ENCODE measurements at places on chromosomes 16 and 17. TPM values are rescaled to one million over a fixed set of nuclear protein-coding genes. Genes with fewer than 3 reads are reported as not detected.

Gene KRTAP4-1
- not detected for total RNA-seq

Gene EVI2A
- 8.2 TPM for total RNA-seq

Gene CASKIN1
- total RNA-seq = 0.36 TPM

Gene OTOA
- 0.14 TPM for total RNA-seq

DNA sequence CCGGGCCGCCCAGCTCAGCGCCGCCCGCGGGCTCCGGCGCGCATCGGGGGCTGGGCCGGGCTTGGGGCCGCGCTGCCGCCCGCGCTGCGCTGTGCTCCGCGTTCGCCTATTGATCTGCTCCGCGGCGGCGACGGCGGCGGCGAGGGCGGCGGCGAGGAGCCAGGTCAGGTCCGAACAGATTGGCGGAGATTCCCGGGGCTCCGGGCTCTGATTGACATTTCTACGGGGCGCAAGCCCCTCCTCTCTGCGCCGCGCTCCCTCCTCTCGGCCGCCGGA is 559 bp downstream of the IRX3 start:
- peaks cover 100% of the 10 kb centered on the region for H3K27me3 ChIP-seq
- DNase-seq = no peak
- no peak overlapping the region for H3K27ac ChIP-seq
- peak overlapping the region; percentile 53 for H3K4me3 ChIP-seq
- H3K36me3 ChIP-seq = no peaks in the 10 kb centered on the region
- peaks cover 74% of the 10 kb centered on the region for H3K4me1 ChIP-seq

DNA sequence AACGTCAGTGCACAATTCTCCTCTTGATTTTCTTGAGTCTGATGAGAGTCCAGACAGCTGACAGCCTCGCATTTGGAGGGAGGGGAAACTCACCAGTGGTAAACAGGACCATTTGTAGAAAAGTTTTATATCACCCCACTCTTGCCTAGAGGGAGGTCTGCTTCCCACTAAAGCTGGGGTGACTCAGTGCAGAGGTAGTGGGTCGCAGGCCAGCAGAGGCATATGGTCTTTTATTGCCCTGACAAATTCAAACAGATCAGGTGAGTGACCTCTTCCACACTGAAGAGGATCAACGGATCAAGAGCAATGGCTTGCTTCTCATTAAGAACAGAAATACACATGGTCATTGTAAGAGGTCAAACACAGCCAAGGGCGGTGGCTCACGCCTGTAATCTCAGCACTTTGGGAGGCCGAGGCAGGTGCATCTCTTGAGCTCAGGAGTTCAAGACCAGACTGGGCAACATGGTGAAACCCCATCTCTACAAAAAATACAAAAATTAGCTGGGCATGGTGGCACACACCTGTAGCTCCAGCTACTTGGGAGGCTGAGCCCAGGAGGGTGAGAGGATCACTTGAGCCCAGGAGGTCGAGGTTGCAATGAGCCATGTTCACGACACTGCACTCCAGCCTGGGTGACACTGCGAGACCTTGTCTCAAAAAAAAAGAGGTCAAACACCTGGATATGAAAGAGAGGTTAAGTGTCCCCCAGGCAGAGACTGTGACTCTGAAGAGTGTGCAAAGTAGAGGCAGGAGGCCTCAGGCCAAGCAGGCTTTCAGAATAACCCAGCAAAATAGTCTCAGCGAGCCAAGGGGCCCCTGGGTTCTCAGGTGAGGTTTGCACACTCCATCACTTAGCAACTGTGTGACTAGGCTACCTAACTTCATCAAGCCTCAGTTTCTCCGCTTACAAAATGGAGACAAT is 56.5 kb upstream of the ERN1 start:
- no peaks in the 10 kb centered on the region for H3K27me3 ChIP-seq
- H3K4me1 ChIP-seq = no peaks in the 10 kb centered on the region
- no peak overlapping the region for H3K27ac ChIP-seq
- peaks cover 14% of the 10 kb centered on the region for H3K36me3 ChIP-seq

DNA sequence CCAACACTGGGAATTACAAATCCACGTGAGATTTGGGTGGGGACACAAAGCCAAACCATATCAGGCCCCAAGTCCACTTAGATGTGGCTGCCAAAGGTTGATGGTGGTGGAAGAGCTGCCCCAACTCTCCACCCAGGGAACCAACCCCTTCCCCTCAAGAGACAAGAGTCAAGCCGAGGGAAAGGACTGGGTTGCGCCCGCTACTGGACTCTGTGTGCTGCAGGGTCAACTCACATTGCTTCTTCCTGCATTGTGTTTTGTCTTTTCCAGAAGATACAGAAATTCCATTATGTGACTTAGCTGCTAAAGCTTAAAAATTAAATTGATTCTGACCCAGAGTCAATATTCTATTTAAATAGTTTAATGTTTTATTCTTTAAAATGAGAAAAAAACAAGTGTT is 58.5 kb downstream of the ADAMTS18 start:
- no peak overlapping the region for H3K4me3 ChIP-seq
- H3K27me3 ChIP-seq = no peaks in the 10 kb centered on the region
- no peaks in the 10 kb centered on the region for H3K4me1 ChIP-seq
- H3K27ac ChIP-seq = no peak overlapping the region

DNA sequence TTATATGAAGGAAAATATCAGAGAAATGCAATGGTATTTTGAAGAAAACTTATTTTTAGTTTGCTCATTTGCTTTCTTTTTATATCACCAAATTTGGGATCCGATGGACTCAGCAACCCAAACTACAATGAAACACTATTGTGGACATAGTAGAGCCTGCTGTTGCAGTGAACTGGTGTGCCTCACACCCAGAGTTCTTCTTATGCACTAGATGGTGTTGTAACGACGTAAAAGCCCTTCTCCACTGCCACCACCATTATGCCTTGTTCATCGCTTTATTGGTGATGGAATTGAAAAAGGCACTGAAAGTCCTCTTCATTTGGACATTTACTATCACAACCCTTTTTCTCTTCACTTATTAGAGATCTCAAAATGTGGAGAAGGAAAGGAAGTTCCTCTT is 381.3 kb downstream of the CDH8 start:
- H3K4me1 ChIP-seq = no peaks in the 10 kb centered on the region
- DNase-seq = no peak
- H3K36me3 ChIP-seq = no peaks in the 10 kb centered on the region

DNA sequence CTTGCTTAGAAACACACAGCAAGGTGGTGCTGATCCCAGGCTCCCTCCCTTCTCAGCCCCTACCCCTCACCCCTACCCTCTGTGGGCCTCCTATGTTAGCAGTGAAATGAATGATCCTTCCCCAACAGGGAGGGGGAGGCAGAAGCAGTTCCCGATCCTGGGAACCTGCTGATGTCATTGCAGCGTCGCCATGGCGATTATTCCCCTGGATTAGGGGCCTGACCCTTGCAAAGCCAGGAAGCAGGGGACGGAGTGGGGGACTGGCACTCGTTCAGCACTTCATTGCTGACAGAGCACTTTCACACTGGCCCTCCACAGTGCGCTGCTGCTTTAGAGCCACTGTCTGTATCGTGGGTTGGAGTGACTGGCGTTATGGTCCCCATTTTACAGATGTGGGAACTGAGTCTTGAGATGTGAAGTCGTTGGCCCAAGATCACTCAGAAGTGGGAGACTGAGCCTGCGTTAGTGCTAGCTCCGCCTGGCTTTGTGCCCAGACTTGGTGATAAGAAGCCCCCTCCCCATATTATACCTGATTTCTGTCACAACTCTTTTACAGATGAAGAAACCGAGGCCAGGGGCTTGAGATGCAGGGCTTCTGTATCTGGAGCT is 26.6 kb downstream of the LASP1 start:
- DNase-seq = no peak
- peak overlapping the region; percentile 67 for H3K27ac ChIP-seq
- no peaks in the 10 kb centered on the region for H3K27me3 ChIP-seq

DNA sequence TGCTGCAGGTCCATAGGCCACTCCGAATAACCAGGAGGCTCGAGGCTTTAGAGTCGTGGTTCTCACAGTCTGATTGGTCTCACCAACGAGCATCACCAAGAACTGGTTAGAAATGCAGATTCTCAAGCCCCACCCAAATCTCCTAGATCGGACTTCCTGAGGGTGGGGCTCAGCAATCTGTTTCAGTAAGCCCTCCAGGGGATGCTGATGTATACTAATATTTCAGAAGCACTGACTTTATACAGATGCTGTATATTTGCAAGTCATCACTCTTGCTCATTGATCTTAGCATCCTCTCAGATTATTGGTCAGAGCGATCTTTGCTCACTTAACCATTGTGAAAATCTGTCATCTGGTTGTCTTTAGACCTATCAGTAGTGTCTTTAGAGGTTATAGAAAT is 4.4 kb upstream of the VAC14 start:
- no peak overlapping the region for H3K4me3 ChIP-seq
- DNase-seq = no peak
- no peaks in the 10 kb centered on the region for H3K36me3 ChIP-seq
- peaks cover 2% of the 10 kb centered on the region for H3K4me1 ChIP-seq
- H3K27me3 ChIP-seq = peaks cover 24% of the 10 kb centered on the region

GRCh38 chr16:50836121-50836621 is 94.3 kb downstream of the CYLD start:
- no peaks in the 10 kb centered on the region for H3K36me3 ChIP-seq
- no peaks in the 10 kb centered on the region for H3K4me1 ChIP-seq
- no peaks in the 10 kb centered on the region for H3K27me3 ChIP-seq
- no peak for DNase-seq
- H3K27ac ChIP-seq = no peak overlapping the region

DNA sequence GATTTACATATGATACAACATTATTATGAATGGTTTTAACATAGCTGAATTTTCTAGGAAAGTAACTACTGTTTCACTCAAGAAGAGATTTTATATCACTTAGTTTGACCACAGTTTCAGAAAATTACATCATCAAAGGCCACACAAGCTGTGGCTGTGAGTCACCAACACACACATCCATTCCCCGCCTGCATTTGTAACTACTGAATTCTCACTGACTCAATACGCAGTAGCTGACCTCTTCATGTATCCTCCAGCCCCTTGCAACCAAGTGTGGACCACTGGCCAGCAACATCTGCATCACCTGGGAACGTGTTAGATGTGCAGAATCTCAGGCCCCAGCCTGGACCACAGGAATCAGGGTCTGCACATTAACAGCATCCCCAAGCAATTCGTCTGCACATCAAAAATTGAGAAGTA is 197.6 kb downstream of the XYLT1 start:
- H3K27me3 ChIP-seq = no peaks in the 10 kb centered on the region
- H3K27ac ChIP-seq = peak overlapping the region; percentile 68
- no peaks in the 10 kb centered on the region for H3K36me3 ChIP-seq

DNA sequence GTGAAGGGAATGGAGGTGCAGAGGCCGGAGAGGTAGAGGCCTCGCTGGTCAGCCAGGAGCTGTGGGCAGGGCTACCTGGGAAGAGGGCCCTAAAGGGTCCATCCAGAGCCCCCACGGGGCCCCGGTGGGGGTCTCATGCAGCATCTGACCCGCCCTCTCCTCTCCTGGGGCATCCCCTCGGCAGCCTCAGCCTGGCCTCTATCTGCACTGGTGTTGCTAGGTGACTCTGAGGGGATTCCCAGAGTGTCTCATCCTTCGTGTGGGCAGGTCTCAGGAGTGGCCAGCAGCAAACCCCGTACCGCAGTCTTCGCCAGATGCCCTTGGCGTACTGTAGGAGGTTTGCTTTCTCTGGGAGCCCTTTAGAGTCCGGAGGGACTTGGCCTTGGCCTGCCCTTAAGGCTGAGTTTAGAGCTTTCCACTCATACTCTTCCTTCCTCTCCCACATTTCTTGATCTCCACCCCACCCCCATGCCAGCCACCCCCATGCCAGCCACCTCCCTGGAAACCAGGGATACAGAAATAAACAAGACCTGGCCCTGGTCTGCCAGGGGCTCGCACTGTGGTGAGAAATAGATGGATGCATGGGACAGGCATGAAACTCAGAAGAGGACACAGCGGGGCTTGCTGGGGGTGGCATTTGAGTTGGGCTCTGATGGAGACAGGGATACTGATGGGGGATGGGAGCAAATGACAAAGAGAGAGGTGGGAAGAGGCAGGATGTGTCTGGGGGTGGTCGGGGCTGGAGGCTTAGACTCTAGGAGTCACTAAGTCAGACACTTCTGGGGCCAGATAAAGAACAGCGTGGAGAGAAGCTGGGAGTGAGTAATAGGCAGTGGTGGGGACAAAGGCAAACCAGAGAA is 9.9 kb downstream of the SLC5A10 start:
- no peak for DNase-seq
- no peak overlapping the region for H3K4me3 ChIP-seq
- no peak overlapping the region for H3K27ac ChIP-seq
- no peaks in the 10 kb centered on the region for H3K27me3 ChIP-seq
- H3K36me3 ChIP-seq = no peaks in the 10 kb centered on the region

DNA sequence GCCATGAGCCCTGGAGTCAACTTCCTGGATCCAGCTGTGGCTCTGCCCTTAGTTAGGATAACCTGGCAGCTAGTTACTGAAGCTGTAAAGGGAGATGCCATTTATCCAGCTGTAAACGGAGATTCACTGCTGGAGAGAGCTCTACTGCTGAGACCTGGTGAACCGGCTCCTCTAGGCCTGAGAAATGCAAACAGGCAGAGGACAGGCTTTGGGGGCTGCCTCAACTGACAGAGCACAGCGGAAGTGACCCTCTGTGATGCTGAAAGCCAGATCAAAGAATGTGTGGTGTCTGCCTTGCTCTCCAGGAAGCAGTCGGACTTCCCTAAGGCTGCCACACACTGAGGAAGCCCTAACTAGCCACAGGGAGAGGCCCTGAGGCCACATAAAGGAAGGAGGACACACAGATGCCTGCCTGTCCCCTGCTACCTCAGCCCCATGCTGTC is 21.9 kb upstream of the GPRC5C start:
- H3K27ac ChIP-seq = no peak overlapping the region
- H3K4me1 ChIP-seq = no peaks in the 10 kb centered on the region
- no peaks in the 10 kb centered on the region for H3K36me3 ChIP-seq
- DNase-seq = no peak
- peaks cover 3% of the 10 kb centered on the region for H3K27me3 ChIP-seq

GRCh38 chr17:20293501-20293900 is 173.8 kb downstream of the LGALS9B start:
- H3K27me3 ChIP-seq = no peaks in the 10 kb centered on the region
- no peak overlapping the region for H3K4me3 ChIP-seq

GRCh38 chr17:36511216-36511615 is 23.5 kb downstream of the MYO19 start:
- H3K36me3 ChIP-seq = peaks cover 58% of the 10 kb centered on the region
- no peaks in the 10 kb centered on the region for H3K27me3 ChIP-seq
- H3K4me3 ChIP-seq = no peak overlapping the region
- H3K4me1 ChIP-seq = no peaks in the 10 kb centered on the region
- no peak overlapping the region for H3K27ac ChIP-seq
- no peak for DNase-seq

DNA sequence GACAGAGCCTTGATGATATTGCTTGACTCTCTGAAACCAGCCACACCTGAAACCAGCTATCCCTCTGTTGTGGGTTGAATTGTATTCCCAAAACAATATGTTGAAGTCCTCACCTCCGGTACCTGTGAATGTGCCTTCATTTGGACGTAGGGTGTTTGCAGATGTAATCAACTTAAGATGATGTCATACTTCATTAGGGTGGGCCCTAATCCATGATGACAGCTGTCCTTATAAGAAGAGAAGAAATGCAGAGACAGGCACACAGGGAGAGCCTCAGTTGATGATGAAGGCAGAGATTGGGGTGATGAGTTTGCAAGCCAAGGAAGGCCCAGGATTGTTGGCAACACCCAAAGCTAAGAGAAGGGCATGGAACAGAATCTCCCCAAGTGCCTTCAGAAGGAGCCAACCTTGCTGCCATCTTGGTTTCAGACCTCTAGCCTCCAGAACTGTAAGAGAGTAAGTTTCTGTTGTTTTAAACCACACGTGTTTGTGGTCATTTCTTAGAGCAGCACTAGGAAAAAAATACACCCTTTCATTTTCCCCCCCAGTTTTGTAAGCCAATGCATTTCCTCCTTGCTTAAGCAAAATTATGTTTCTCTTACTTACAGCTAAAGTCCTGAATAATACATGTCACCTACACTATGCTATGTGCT is 29.4 kb upstream of the MYH10 start:
- no peaks in the 10 kb centered on the region for H3K27me3 ChIP-seq
- DNase-seq = no peak
- H3K4me1 ChIP-seq = no peaks in the 10 kb centered on the region
- H3K27ac ChIP-seq = no peak overlapping the region
- H3K4me3 ChIP-seq = no peak overlapping the region

Measured in sigmoid colon (tissue), 7 donors.